ENCODE measurements at places on chromosomes 3 and 15.
A peak's percentile ranks its signal among the peaks of the same experiment; 100 is the strongest.

DNA sequence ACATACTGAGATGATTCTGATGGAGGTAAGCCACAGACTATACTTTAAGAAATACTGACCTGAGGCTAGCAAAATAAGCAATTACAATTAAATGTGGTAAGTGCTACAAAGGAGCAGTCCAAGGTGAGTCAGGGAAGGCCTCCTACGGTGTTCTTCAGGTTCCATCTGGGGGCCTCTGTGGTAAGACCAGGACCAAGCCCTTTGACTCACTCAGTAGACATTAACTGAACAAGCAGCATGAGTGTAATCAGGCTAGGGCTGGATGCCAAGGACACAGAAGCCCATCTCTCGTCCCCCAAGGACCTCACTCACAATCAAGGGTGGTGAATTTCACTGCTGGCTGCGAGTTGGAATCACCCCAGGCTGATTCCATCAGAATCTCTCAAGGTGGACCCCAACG is 37.3 kb downstream of the DZIP1L start:
- no peak for DNase-seq

DNA sequence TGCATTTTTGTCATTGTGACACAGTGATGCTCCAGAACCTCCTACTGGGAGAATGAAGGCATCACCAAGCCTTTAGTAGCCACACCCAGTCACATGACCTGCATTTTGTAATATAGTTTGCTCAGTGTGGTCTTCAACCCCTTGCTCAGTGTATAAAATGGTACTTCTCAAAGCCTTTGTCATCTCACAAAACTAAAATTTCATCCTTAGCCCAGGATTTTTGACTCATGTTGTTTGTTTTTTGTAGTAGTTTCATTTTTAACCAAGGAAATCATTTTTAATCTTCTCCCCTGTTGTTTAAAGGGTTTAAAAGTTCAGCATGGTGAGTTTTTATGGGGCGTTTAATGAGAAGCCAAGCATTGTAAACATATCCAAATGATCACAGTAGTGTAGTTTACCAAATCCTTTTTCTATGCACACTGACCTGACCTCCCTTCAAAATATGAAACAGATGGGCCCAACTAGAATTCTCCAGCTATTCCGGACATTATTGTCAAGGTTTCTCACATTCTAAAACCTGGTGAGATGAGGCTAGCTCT is 123.5 kb upstream of the IL12A start:
- DNase-seq: no peak

GRCh38 chr3:177983320-177983719 is 552.9 kb upstream of the KCNMB2 start:
- no peak for DNase-seq

DNA sequence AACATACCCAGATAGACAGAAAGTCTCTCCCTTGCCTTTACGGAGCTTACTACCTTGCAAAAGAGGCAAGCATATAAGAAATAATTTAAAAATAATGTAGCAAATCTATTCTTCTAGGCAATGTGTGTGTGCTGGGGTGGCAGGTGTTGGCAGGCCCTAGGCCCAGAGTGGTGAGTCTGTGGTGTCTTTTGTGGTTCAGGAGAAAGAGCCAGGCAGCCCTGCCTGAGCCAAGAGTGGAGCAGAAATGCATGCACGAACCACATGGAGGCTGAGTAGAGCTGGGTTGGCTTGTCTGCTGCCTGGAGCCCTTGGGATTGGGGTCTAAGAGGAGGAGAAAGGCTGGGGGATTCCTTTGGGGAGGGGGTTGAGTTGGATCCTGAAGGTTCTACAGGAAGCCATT is 70.2 kb upstream of the MYZAP start:
- no peak for DNase-seq

DNA sequence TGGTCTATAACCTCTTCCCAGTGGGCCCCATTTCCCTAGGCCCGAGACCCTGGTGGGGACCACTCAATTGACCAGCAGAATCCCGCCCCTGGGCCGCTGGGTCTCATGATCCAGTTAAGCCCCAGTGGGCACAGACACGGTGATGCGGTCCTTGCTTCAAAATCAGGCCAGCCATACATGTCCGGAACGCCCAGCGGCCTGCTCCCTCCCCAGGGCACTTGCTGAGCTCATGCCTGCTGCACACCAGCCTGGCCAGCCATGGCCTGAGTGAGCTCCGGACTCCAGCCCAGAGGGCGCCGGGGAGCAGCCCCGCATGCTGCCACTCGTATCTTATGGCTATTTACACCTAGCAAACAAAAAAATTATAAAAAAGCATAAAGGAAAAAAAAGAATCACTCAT is 34.4 kb upstream of the IQSEC1 start:
- DNase-seq: no peak

- no peak for DNase-seq
These were observed 89.1 kb downstream of the ABHD5 start for GRCh38 chr3:43779850-43780249.

GRCh38 chr15:52102463-52102862 is 10.1 kb downstream of the BCL2L10 start:
- DNase-seq: no peak

- peak; percentile 24 for DNase-seq
These were observed 67.7 kb downstream of the MGLL start for GRCh38 chr3:127754411-127755304.

GRCh38 chr3:105791919-105792786 is 76.7 kb downstream of the CBLB start:
- no peak for DNase-seq
